Activated gamma-delta T cell treated with Interleukin-2 at 50 U/mL for 16 hours (primary cell): ENCODE measurements at places on chromosomes 1 and 21.

- DNase-seq, result no peak
Observed at GRCh38 chr1:230824919-230825721, 43.2 kb downstream of the C1orf198 start.

- DNase-seq, result no peak
Observed at GRCh38 chr1:161915051-161915503, 108.6 kb downstream of the OLFML2B start.

DNA sequence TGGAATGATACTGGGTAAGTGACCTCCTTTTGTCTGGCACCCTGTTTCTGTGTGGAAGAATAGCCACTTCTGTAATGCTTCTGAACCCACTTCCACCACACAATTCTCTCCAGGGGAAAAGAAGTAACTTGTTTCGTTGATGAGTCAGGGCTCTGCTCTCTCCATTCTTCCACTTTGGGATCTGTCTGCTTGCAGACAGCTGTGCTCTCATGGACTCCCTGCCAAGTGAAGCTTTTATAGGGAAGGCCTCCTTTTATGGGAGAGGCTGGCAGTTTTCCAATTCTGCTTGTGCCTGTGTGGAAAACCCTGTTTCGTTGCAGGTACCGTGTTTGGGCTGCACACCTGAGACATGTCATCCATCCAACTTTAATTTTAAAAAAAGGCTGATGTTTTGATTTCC lies 130.7 kb downstream of the GIPC2 start:
- DNase-seq, result no peak

DNA sequence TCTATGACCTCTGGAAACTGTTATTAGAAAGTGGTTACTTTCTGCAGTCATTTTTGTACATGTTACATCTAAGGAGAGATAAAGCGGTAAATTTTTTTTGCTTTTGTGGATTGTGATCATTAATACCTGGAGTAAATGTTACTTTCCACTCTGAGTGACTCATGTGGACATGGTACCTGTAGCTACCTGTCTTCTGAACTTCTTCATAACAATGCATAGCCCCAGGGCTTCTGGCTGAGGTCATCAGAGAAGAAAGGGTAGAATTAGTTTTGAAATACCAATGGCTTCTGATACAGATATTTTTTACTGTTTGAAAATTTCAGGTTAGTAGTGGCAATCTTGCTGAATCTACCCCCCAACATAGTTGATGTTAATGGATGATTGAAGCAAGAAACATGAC lies 489.3 kb downstream of the RWDD3 start:
- no peak for DNase-seq

DNA sequence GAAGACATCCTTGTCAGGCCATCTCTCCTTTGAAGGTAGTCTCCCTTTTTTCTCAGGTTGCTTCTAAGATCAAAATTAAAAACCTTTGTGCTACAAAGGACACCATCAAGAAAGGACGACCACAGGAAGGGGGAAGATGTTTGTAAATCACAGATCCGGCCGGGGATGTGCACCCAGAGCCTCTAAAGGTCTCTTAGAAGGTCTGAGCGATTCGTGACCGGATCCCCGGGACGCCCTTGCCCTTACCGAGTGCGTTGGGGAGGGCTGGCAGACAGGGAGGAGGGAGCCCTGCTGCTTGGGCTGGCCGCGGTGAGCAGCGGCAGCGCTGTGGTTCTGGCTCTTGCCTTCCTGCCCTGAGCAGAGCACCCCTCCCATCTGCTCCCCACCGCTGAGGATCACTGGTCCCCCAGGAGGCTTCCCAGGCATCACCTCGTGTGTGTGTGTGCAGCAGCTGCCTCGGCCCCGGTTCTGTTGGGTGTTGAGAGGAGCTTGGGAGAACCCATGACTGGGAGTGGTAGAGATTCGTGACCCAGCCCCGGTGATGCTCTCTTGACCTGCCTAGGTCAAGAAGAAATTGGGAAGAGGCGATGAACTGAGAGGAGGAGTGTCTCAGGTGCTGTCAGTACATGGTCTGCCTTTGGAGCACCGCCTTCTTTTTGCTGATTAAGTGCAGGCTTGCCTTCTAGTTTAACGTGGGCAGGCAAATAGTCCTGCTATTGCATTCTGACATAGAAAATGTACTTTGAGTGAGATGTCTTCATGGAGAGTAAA lies 34.5 kb downstream of the AGPAT3 start:
- no peak for DNase-seq

- DNase-seq, result no peak
Observed at GRCh38 chr1:171180670-171181069, 4.4 kb upstream of the FMO2 start.

GRCh38 chr1:174689524-174689923 lies 241.8 kb downstream of the GPR52 start:
- DNase-seq, result no peak

- no peak for DNase-seq
Observed at GRCh38 chr1:87330885-87331364, 2.2 kb downstream of the LMO4 start.

- DNase-seq, result no peak
Observed at GRCh38 chr1:41803656-41804055, 115.1 kb downstream of the HIVEP3 start.

- DNase-seq, result no peak
Observed at GRCh38 chr21:35366394-35367080, 317.4 kb upstream of the RUNX1 start.

DNA sequence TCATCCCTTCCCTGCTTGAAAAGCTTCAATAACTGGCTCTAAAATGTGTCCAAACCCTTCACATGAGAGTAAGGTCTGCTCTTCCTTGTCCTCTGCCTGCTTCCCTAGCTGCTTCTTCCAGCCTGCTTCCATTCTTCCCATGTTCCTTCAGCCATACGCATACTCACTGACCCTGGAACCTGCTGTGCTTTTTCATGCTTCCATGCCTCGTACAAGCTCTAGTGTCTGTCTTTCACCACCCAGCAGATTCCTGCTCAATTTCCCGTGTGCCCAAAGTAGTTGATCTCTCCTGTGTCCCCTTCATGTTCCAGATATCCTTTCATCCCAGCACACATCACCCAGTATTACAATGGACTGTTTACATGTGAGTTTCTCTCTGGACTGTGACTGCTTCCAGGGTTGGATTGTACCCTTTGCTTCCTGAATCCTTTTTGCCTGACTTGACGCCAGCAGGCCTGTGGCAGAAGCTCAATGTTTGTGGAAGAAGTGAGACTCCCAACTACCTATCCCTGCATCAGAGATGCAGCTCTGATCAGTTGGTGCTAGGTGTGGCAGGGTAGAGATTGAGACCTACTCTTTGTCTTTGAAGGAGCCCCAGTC lies 35.9 kb upstream of the RNF19B start:
- DNase-seq, result no peak

- no peak for DNase-seq
Observed at GRCh38 chr1:211683396-211684297, 8.2 kb upstream of the NEK2 start.
